ENCODE measurements at places on chromosomes 12 and 14.

DNA sequence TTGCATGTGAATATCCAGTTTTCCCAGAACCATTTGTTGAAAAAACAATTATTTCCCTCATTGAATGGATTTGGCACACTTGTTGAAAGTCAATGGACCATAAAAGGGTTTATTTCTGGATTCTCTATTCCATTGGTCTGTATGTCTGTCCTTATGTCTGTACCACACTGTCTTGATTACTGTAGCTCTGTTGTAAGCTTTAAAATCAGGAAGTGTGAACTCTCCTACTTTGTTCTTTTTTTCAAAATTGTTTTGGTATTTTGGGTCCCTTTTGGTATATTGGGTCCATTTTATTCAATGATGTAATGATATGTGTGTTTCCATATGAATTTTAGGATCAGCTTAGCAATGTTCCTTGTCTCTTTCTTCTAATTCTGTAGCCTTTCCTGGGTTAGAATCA lies 64.8 kb downstream of the PPP2R5C start:
- DNase-seq: no peak

DNA sequence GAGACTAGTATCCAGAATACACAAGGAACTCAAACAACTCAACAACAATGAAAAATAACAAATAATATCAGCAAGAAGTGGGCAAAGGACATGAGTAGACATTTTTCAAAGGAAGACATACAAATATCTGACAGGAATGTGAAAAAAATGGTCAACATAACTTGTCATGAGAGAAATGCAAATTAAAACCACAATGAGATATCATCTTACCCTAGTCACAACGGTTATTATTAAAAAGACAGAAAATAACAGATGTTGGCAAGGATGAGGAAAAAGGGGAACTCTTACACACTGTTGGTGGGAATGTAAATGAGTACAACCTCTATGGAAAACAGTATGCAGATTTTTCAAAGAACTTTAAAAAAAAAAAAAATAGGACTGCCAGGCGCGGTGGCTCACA lies 20.4 kb downstream of the VWF start:
- DNase-seq: no peak

DNA sequence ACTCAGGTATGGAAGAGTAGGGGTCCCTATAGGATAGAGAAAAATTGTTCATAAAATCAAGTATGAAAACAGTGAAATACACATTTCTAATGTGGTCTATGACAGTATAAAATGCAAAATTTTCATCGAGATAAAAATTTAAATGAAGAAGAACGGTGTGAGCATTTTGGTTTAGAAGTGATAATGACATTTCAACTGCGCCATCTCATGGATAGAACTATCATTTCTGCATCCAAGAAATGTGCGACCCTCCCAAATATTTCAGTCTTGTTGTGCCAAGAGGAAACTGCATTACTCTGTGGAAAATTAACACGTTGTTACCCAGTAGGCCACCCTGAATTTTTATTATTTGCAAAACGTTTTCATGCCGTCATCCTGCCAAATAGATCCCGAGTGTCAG lies 108.8 kb downstream of the CRACR2A start:
- no peak for DNase-seq

GRCh38 chr12:43312991-43313505 lies 239.0 kb downstream of the ADAMTS20 start:
- DNase-seq: no peak

- no peak for DNase-seq
Observed at GRCh38 chr12:92431146-92431545, 271.6 kb upstream of the PLEKHG7 start.

DNA sequence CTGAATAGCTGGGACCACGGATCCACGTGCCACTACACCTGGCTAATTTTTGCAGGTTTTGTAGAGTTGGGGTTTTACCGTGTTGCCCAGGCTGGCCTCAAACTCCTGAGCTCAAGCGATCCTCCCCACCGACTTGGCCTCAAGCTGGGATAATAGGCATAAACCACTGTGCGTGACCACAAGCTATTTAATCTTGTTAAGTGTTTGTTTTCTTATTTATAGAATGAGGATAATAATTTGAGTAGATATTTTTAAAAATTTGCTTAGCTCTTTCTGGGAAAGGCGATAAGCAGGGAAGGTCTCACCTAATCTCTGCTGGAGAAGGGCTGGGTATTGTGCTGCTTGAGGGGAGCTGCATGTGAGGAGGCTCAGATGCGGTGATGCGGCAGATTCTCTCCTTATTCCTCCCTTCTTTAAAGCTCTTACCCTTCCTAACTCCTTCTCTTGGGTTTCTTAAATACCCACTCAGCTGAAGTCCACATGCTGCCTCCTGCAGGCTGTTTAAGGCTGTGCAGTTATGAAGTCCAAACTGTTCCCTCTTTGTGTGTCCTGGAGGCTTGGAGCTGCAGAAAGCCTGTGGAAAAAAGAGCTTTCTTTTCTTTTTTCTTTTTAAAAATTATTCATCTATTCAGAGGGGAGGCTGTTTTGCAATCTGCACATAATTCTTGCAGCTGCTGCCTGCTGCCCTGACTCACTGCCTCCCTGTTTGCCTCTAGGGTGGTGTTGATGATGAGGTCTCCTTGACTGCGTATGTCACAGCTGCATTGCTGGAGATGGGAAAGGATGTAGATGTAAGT lies 37.9 kb downstream of the A2ML1 start:
- DNase-seq: no peak

DNA sequence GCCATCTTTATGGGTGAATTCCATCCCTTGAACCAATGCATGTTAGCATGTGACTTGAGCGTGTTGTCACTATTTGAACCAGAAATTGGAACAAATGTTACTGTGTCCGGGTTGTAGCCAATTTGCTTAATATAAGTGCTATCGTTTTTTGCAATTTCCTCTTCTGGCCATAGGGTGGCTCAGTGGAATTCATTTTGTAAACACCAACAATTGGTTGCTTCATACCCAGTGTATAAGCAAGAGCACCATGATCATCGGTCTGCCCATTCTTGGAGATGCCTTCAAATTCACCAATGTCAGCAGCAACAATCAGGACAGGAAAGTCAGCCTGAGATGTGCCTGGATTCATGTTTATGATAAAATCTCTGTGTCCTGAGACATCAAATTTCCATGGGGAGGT lies 5.0 kb upstream of the NEDD1 start:
- no peak for DNase-seq

GRCh38 chr14:93304771-93305170 lies 28.1 kb downstream of the BTBD7 start:
- DNase-seq: no peak
